ENCODE measurements at places on chromosomes 13 and 19.

- no peak for DNase-seq
Measured at GRCh38 chr13:26220575-26220974, 1.5 kb downstream of the RNF6 start.

GRCh38 chr19:3266792-3267514, 42.5 kb downstream of the CELF5 start:
- DNase-seq, result no peak

DNA sequence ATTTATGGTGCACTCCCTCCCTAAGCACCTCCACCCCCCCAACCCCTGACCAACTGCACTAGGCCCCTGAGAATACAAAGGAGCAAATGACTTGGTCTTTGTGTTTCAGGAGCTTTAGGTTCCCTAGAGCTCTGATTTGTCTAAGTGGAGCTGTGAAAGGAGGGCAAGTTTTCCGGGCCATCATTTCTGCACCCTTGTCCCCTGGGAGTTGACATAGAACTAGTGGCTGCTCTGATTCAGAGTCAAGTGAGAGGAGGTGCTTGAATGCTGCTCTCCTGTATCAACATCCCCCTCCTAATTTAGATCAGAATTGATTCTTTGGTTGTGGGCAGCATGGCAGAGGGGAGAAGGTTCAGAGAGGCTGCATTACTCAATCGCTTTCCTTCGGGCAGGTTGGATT, 391.6 kb downstream of the KCNRG start:
- no peak for DNase-seq

- DNase-seq, result no peak
Measured at GRCh38 chr13:112994781-112995355, 25.9 kb downstream of the MCF2L start.

All from NCI-H526 treated with DMSO at 0.1 percent for 48 hours (cell line).